NCI-H1092 (cell line): ENCODE measurements at places on chromosomes 1 and 21.

DNA sequence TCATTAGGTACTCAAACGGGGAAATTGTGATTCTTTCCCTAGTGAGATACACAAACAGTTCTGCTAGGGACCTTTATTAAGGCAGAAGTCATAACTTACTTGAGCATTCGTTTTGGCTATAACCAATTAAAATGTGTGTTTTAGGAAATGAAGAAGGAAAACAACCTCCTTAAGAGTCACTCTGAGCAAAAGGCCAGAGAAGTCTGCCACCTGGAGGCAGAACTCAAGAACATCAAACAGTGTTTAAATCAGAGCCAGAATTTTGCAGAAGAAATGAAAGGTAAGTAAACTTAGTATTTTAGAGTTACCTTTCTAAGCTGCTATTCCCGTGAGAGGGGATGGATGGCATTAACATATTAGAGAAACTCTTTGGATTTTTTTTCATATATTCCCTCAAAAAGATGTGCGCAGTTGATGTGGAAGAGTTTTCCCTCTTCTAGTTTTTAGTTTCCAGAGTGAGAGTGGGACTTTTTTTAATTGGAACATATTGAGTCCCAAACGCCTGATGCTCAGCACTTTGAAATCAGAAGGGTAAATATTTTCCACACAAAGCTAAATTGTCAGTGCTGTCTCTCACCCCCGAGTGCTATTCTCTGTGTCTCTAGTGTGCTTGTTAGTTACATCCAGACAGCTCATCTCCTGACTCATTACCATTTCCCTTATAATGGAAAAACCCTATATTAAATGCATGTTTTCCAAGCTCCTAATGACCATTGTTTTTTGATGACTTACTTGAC lies 34.9 kb downstream of the CENPF start:
- no peak for DNase-seq

GRCh38 chr1:209072481-209072880 lies 511.0 kb upstream of the CAMK1G start:
- DNase-seq, result no peak

DNA sequence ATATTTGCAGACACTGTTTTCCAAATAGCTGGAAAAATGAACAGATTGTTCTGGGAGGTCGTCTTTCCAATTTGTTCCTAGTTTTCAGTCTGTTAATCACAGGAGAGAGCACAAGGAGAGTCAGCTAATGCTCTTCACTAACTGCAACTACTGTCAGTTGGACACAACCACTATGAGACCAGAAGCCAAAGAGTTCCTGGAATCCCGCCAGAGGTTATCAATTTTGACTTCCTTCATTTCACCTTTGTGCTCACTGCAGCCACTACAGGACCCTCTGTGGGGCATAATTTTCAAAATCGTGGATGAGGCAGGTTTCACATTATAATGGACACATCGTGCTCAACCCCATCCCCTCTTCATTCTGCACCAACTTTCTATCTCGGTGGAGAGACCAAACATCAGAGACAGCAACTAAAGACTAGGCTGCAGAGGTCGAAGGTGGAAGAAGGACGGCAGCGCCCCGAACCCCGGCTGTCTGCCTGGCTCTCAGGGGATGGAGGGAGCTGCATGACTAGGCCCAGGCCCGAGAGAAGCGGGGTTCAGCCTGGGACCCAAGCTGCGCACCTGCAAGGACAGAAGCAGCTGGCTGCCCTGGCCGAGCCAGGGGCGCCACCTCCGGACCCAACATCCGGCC lies 602 bp downstream of the KIAA0319L start:
- peak; percentile 29 for DNase-seq

DNA sequence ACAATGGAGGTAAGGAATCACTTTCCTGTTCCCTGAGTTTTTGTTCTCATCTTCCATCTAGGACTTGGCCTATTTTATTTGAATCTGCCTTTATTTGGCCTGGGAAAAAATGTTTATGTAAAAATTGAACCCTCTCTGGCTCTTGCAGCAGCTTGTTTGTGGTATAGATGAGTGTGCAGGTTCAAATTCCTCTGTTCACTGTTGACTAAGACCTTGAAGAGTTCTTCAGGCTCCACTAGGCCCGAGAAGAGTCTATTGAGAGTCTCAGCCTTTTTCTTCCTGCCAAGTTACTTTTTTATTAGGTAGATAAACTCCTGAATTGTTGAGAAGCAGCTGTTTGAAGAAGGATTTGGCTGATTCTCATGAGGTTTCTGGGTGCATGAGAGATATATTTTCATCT lies 248.8 kb upstream of the ADGRL2 start:
- DNase-seq, result no peak

GRCh38 chr21:34342476-34342875 lies 21.3 kb upstream of the KCNE2 start:
- no peak for DNase-seq

DNA sequence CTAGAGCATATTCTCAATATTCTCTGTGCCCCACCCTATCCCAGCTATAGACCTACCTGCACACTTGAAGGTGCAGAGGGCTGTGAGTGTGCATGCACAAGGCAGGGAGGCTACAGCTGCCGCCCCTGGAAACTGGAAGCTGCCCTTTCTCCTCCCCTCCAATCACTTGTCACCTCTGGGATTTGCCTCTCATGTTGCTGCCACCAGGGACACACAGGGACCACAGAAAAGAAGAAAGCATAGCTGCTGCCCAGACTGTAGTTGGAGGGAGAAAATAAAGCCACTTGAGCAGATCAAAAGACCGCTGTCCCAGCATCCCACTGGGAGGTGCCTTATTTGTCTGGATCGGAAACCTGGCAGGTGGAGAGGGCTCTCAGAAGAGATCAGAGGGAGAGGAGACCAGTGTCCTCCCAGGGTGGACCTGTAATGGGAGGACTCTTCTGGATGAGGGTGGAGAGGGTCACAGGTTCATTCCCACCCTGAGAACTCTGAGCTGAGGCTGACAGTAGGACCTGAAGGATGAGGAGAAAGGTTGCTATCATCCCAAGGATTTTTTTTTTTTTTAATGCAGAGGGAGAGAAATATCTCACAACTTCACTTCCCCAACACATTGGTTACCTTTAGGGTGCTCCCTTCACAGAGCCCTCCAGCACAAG lies 7.6 kb upstream of the INPP5B start:
- DNase-seq, result no peak

DNA sequence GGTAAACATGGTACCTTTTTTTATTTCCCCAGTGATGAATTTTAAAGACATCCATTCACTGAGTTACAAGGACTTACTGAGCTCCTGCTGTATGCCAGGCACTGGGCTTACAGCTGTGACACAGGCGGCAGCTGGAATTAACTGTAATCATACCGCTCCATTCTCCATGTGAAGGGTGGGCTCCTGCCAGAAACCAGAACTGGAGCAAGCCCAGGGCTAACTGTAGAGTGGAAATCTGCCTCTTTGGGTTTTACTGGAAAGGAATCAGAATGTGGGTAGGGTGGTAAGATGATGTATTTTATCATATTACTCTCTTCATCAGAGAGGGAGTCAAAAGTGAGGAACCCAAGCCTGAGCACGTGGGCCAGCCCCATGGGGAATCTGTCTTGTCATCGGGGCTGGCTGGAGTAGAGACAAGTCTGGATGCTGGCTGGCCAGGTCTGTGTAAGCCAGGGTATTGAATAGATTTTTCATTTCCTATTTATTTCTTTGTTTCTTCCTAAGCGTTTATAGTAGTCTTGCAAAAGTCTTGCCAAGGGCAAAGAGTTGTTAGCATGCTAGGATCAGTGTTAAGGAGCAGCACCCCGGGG lies 21.5 kb downstream of the FGGY start:
- DNase-seq, result no peak

- DNase-seq, result no peak
Observed at GRCh38 chr21:21673959-21674358, 675.8 kb downstream of the NCAM2 start.

DNA sequence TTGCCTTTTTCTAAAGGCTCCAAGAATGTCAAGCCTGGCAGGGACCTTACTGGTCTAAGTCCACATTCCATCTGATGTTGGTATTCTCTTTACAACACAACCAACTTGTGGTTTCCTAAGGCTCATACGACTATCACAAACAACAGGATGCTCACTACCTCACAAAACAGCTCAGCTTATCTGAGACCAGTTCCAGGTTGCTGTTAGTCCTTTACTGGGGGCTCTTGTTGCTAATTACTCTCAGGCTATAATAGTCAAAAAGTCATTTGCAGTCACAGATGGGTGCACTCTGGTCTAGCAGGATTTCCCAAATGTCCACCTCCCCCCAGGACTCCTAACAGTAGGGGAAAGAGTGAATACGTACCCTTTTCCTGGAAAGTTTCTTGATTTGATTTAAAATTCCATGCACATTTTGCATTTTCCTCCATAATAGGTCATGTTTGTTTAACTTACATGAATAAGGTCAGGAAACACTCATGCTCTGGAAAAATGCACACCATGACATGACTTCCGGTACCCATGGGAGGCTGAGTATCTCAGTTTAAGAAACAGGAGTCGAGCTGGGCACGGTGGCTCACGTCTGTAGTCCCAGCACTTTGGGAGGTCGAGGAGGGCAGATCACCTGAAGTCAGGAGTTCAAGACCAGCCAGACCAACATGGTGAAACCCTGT lies 16.0 kb downstream of the LCK start:
- no peak for DNase-seq

DNA sequence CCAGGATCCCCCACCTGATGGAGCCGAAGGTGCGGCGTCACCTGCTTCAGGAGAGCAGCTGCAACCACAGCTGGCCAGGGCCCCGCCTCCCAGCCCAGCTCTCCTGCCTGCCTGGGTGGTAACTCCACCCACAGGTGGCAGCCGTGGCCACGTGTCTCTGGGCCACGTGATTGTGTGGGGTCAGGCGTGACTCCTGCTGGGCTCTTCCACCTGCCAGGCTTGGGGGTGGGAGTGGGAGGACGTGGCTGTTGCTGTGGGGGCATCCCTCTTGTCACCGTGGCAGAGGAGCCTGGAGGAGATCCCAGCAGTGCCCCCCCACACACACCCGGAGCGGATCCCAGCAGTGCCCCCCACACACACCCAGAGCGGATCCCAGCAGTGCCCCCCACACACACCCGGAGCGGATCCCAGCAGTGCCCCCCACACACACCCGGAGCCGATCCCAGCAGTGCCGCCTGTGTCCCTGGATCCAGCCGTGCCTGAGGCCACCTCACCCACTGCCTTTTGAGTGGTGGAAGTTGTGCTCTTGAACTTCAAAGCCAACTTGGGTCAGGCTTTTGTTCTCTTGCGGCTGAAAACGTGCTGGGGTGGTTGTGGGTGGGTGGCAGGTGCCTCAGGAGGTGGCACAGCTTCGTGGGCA lies 32.2 kb downstream of the POFUT2 start:
- peak; percentile 4 for DNase-seq

DNA sequence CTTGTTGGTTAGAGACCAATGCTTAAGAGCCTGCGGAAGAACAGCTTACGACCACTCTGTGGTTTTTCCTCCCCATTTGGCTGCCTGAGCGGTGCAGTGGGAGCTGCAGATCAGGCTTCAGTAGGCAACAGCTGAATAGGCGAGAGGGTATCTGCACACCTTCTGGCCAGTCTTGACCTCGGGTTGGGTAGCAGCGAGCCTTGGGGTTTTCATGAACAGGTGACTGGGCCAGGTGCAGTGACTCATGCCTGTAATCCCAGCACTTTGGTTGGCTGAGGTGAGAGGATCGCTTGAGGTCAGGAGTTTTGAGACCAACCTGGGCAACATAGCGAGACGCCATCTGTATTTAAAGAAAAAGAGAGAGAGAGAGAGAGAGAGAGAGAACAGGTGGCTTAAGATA lies 41.0 kb downstream of the NENF start:
- no peak for DNase-seq

DNA sequence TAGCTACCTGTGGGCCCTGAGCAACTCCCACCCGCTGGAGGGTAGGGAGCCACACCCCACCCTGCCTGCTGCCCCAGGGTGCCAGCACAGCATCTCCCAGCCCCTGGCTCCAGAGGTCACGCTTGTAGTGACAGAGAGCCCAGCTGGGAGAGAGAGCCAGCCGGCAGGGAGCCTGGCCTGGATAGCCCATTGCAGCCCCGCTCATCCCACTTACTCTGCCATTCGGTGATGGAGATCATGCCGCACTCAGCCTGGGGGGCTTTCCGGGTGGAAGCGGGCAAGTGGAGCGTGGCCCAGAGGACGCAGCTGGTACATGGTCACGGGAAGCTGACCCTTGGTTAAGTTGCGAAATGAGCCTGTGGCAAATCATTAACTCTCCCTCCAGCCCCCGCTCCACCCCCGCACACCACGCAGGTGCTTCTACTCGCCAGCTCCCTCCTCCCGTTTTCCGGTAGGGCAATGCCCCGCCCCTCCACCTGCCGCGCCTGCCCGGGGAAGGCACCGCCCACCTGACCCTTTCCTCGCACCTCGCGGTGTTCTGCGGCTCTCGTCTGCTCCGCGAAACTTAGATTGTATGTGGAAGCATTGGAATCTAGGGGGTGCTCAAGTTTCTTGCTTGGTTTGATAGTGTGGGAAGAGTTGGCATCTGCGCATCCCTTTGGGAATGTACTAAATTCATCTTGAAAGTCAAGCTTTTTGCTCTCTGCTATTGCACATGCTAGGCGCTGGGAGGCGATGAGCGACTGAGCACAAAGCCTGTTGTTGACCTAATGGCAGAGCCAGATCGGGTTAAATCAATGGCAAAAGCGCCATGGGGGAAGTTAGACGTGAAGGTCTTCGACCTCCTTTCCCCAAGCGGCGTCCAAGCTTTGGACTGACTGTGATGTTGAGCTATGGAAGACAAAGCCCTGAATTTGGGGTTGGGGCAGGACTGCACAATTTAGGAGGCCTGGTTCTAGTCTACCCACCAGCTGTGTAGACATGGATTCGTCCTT lies at the start of gene GOLT1A:
TSS of gene GOLT1A (minus strand) at position 321 of the 995 bp plus-strand sequence. CDS start at position 239, 82 bp downstream.
- peak; percentile 61 for DNase-seq

DNA sequence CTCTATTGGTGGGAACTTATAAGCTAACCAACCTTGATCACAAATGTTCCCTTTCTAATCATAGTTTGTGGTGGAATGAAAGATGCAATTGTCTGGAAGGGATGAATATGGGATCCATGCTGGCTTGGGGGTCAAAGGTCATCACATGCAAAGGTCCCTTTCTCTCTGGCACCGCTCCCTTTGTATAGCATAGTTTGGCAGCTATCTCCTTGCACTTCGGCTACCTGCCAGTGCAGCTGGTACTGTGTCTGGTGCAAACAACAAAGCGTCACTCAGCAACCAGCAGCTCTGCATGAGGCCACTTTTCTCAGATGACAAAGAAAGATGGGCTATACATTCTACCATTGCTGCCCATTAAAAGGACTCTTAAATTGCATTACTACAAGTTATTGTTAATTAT lies 188.2 kb upstream of the NFIA start:
- DNase-seq, result no peak

- DNase-seq, result no peak
Observed at GRCh38 chr1:157140063-157140588, 1.9 kb upstream of the ETV3 start.

DNA sequence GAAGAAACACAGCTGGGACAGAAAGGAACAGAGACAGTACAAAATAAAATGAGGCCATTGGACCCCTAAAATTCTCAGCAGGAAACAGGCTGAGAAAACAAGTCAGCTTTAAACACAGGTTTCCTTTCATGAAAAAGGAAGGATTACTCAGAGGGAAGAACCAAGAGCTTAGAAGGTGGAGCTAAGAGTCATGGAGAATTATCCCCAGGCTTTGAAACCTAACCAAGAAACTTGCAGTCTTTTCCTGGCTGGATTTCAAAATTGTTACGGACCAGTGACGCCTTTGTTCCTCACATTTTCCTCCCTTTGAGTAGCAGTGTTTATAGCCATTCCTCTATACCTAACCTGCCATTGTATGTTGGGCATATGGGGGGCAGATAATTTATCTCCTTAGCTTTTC lies 8.8 kb downstream of the HMGB4 start:
- no peak for DNase-seq

- peak; percentile 10 for DNase-seq
Observed at GRCh38 chr1:160830321-160831153, 32.1 kb downstream of the CD244 start.
